IPS-NIHi11 (cell line): ENCODE measurements at places on chromosomes 2 and 18.

DNA sequence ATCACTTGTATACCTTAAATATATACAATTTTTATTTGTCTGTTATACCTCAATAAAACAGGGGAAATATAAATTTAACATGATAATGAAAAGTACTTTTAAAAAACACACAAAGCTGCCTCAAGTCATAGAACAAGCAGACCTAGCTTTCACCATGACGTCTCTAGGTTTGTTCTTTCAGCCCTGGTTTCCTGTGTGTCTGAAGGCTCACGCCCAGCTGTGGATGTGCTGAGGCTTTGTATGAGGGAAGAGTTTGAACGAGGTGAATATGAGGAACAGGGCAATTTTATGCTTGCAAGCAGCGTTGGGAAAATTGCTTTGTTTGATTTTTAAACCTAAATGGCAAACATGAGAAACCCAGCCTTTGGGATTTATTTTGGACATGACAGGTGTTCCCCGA is 15.3 kb downstream of the SH3RF3 start:
- no peak for DNase-seq

DNA sequence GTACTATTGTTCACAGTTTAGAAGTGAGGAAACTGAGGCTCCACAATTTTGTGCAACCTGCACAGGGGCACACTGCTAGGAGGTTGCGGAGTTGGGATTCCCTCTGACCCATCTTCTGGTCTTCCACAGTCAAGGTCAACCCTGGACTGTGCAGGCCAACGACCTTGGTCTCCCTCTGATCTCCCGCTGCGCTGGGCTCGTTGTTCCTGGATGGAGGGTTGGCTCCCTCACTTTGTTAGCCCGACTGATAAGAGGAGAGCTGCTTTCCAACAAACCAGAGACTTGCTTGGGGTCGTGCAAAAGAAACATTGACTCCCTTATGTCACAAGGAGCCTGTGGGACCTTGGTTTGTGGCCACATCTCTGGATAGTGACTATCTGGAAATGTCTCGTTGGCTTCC is 187.6 kb downstream of the MYCN start:
- DNase-seq, result no peak

GRCh38 chr2:67641312-67642045 is 244.3 kb downstream of the ETAA1 start:
- DNase-seq, result no peak

DNA sequence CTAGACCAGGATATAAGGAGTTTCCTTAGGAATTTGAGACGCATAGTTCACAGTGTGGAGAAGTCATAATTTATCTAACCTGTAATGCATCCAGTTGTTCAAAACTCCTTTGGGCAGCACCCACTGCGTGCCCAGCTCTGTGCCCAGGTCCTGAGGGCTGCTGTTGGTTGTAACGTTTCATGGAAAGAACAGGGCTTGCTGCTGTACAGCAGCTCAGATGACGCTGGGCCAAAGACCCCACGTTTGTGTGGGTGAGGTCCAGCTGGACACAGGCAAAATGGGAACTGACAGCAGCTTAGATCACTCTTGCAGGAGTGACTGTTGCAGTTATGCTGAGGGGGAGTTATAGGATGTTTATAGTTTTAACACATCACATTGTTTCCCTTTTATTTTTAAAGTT is 30.0 kb upstream of the HS6ST1 start:
- DNase-seq, result no peak

DNA sequence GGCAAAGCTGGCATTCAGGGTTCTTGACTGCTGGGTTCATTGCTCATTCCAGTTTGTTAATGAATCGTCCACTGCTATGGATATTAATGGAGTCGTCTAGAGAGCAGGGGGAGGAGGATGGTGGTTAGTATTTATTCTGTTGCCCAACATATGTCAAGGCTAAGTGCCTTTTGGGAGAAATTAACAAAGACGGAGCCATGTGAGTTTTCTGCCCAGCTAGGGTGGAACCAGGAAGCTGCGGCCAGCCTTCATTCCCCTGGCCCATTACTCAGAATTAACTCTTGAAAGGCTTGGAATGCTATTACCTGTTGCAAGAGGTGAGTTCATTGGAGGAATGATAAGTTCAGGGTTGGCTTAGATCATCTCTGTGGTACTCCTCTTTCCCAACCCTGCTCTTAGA is 19.3 kb downstream of the IGFBP2 start:
- no peak for DNase-seq

- DNase-seq, result peak; percentile 74
Measured at GRCh38 chr2:232367591-232368233, 10.8 kb upstream of the ALPP start.

DNA sequence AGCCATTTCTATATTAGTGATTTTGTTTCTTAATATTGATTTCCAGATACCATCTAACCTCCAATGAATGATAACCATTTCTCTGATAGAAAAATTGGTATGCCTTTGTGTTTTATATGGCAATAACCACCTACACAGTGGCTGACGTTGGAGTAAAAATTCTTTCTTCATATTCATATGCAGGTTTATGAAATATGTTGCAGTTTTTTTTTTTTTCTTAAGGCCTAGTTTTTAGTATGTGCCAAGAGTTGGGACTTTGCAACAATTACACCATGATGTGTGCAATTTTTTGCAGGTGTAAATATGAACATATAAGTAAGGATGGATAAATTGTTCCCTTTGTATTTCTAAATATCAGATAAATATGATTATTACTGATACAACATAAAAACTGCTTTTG is 163.2 kb upstream of the MYO3B start:
- DNase-seq, result no peak

DNA sequence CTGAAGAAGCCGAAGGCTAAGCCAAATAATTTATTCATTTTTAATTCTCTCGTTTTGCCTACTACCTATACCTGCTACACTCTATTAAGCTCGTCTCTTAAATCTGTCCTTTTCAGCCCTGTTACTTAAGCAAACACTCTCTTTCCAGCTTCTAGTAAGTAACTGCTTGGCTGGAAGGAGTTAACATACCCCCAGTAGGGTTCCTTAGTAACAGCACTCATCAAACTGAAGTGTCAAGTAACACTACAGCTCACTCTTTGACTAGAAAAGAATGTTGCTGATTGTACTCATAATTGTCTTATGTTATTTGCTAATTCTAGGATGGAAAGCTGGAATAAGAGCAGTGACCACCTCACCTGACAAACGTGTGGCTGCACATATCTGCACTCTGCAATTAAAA is 120.0 kb upstream of the SCN7A start:
- no peak for DNase-seq

DNA sequence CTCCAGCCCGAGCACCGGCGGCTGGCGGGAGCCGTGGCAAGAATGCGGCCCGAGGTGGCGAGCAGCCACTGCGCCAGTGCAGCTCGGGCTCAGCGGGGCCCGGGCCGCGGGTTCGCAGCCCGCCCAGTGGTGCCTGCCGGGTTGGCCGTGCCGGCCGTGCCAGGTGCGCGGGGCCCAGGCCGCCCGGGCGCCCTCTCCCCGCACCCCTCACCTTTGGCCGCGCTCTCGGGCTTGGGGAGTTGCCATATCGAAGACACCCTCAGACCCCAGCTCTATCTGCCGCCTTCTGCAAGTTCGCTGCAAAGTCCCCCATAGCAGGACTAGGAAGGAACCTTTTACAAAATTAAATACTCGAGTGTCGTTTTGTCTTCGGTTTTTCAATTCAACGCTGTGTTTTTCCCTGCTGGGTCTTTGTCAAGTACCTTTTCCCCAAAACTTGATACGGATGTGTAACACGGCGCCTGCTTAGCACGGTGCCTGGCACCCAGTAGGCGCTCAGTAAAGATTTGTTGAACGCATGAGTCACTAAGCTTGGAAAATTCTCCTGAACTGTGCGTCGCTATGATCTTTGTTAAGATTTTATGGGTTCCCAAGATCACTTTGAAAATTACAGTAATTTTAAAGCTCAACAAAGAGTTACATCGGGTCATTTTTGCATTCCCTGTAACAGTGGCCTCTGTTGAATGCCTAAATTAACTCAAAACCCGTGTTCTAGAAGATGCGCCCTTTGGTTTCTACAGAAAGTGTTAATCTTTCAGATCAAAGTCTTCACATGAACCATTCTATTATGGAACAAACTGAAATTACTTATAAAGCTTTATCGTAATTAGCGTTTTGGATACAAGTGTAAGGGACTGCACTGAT is 750 bp downstream of the STRADB start:
- DNase-seq, result peak; percentile 76

DNA sequence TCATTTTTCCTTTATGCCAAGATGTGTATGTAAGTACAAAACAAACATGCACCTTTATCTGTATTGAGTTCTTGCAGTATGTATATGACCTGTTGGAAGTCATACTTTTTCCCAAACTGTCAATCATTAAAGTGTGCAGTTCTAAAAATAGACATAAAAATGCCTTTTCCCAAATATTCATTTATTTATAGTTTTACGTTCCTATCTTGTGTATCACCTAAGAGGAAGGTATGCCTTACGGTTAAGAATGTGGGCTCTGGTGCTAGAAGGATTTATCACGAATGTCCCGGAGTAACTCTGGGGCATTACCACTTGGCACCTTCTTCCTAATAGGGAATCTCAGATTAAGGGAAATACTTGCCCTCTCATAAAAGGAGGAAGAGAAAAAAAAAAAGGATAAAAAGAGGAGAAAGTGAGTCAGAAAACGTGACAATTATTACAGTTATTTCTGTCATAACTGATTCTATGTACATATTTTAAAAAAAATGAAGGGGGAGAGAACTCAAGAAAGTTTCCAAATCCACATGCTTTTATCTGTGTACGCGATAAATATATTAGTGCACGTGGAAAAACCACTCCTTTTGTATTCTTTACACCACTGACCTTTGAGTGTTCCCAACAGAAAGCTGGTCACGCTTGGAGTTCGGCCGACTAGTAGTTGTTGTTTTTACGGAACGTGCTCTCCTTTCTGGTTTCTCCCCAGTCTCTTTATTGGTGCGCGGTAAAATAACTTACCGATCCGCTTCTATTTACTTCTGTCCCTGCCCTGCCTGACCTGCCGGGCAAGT is 721 bp downstream of the MCEE start:
- DNase-seq, result no peak

GRCh38 chr18:58630071-58630470 is 1.2 kb upstream of the ALPK2 start:
- no peak for DNase-seq

DNA sequence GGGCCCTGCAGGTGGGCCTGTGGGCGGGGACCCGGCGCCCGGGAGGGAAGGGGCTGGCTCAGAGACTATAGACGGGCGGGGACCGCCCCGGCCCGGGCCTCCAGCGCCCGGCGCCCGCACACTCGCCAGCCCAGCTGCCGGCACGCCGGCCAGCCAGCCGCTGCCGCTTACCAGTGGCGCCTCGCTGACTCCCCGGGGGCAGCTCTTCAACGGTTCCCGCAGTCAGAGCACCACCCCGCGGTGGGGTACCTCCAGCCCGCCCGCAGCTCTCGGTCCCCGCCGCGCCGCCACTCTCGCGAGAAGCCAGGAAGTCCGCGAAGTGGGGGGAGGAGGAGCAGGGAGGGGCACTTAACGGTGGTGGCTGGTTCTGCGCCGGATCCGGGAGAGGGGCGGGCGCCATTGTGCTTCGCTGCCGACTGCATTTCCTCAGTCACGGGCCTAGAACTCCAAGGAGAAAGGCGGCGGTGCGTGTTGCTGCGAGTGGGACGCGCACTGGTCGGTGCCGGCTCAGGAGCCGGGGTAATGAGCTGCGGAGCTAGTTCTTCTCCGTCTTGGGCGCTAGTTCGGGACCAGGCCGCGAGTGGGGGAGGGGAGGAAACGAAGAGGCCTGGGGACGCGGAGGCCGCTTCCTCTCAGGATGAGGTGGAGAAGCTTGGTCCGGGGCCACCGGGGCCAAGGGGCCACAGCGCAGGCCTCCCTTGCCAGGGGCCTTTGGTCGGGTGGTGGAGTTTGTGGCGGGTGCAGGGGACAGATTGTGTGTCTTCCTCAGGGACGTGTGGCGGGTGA is at the start of gene MARCHF7:
Gene MARCHF7 (plus strand): TSS at position 364 of the 786 bp plus-strand sequence. CDS start 16,517 bp downstream, outside the sequence.
- DNase-seq, result peak; percentile 96

- DNase-seq, result no peak
Measured at GRCh38 chr2:216920143-216920876, 60.4 kb upstream of the TNP1 start.

GRCh38 chr2:109217362-109218086 is 88.5 kb downstream of the SH3RF3 start:
- DNase-seq, result no peak

DNA sequence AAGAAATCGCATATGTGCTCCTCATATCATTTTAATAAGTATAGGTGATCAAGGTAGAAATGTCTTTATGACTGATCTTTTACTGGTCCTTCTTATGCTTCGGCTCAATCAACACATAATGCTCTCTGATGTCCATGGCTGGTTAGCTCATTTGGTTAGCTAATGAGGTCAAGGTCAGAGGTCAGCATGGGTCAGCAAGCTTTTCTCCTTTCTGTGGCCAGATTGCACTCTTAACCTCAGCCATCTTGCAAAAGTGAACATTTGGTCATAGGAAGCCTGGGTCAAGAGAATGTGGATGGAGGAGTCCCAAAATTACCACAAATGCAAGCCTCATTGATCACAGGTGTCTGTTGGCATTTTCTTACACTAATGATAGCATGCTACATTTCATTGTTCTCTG is 35.4 kb upstream of the DARS1 start:
- no peak for DNase-seq

GRCh38 chr2:37737507-37737906 is 66.1 kb upstream of the CDC42EP3 start:
- no peak for DNase-seq

- no peak for DNase-seq
Measured at GRCh38 chr2:151009437-151010175, 252.1 kb downstream of the RBM43 start.

GRCh38 chr2:42030200-42030759 is 17.5 kb upstream of the PKDCC start:
- peak; percentile 69 for DNase-seq

DNA sequence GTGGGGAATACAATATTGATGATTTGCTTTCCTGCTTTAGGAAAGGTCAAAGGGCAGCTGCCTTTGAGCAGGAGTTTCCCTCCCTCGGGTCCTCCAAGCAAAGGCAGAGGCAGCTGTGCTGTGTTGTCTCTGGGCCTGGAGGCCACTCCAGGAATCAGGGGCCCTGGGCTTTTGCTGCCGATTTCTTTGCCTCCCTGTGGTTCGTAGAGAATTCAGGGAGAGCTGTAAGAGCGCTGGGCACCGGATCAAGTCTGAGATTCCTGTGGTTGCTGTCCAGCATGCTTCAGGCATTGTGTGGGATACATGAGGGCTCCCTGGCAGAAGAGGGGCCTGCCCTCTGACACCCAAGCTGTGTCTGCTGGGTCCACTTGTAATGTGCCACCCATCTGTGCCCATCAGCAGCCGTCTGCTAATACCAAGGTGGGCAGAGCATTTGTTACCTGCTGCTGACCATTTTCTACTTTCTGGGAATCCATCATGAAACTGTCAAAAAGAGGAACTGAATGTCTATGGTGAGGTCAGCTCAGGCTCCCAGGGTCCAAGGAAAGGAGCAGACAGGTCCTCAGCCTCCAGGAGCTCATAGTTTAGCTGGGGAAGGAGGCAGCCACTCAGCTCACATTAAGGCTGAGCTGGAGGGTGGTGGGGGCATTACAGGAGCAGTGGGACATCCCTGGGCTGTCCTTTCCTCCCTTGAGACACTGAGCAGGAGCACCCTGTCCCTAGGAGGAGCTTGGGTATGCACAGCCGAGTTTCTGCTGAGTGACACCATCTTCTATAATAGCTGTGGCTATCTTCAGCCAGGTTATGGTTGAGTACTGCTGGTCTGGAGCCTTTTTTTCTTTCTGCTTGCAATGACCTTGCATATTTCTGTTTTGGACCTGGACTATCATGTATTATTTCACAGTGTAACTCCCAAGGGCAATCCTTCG is 68.5 kb downstream of the CTIF start:
- peak; percentile 53 for DNase-seq
